Stimulated activated CD4-positive, alpha-beta T cell treated with anti-CD3 and anti-CD28 coated beads, Interleukin-1b, Interleukin-23, amount 100 ng/mL, for 24 hours (primary cell): ENCODE measurements at places on chromosomes 6 and 20.

DNA sequence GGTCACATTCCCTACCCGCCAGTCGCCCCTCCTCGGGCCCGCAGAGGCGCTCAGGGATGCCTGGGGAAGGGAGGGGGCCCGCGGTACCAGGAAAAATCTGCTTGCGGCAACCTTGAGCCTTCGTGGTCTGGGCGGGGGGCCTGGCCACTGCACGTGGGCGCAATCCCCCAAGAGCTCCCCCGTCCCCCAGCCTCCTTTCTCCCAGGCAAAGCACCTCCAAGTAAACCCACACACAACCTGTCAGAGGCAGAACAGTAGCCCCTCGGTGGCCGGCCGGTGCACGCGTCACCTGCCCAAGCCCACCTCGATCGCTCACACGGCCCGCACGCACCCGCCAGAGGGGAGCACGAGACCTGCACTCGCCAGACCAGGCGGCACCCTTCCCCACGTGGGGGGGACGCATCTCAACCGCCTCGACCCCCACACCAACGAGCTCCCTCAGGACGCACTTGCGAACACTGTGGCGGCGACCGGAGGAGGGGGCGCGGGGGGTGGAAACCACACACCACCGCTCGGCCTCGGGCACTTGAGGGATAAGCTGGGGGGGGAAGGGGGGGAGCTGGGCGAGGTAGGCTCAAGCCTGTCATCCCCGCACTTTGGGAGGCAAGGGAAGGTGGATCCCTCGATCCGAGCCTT is 1955.7 kb upstream of the DEFB115 start:
- no peak for DNase-seq

- no peak for DNase-seq
Observed at GRCh38 chr6:34056305-34057108, 89.4 kb downstream of the GRM4 start.

DNA sequence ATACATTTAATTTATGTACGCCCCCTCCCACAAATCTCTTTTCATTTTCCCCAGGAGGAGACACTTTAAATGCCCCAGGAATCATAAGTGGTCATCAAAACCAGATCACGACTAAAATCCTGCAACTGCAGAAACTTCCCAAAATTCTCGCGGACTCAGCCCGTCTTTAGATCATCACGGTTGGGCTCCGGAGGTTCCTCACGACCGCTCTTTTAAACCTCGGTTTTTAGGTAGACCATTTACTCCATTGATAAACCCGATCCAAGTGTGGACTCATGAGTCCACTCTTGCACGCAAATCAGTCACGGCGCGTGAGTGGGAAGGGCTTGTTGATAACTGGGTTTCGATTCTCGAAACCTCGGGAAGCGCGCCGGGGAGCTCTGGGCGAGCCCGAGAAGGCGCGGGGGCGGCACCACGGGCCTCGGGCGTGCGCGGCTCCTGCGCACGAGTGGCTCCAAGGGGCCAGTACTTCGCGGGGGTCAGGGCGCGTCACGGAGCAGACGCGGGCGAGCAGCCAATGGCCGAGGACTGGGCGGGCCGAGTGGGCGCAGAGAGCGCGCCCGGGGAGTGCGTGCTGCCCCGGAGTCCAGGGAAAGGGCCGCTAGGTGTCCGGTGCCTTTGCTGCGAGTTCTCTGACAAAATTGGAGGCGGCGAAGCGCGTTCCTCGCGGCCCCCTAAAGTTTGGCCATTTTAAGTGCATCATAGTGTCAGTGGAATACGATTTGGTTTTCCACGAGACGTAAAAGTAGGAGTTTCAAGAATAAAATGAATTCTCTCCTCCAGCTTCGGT is 635 bp upstream of the TENT5A start:
- peak; percentile 10 for DNase-seq

GRCh38 chr6:148713921-148714320 is 32.9 kb upstream of the UST start:
- no peak for DNase-seq

DNA sequence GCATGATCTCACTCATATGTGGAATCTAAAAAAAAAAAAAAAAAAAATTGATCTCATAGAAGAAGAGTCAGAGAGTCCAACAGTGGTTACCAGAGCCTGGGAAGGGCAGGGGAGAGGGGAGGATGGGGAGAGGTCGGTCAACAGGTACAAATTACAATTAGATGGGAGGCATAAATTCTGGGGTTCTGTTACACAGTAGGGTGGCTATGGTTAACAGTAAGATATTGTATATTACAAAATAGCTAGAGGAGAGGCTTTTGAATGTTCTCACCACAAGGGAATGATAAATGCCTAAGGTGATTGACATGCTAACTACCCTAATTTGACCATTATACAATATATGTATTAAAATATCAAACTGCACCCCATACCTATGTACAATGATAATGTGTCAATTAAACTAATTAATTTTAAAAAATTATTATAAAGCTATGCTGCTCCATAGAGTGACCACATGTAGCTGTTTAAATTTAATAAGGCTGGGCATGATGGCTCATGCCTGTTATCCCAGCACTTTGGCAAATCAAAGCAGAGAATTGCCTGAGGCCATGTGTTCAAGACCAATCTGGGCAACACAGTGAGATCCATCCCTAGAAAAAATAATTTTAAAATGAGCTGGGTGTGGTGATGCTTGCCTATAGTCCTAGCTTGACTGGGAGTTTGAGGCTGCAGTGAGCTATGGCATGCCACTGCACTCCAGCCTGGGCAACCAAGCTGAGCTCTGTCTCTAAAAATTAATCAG is 70.9 kb downstream of the SNX5 start:
- no peak for DNase-seq

DNA sequence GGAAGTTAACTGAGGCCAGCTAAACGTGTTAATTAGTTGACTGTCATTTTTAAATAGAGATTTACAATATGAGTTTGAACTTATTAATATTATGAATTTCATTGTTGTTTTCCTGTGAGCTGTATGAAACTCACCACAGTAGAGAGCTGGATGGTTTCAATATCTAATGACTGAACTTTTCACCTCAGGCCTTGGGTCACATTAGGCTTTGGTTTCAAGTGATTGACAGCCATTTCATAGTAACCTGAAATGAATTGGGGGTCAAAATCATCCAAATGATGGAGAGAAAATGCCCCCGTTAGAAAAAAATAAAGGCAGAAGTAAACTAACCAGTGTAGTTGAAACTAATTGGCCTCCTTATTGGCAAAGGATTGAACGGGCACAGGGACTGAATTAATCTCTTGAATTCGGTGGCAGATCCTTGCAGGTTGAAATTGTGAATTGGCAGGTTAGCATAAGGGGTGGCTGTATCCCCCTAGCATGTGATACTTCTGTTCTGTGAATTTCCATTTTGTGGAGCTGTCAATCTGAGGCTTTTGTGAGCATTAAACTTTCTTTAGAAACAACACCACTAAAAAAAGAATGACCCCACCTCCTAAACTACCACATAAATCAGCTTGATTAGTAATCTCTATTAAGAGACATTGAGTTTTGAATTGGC is 155.1 kb upstream of the MMS22L start:
- no peak for DNase-seq

DNA sequence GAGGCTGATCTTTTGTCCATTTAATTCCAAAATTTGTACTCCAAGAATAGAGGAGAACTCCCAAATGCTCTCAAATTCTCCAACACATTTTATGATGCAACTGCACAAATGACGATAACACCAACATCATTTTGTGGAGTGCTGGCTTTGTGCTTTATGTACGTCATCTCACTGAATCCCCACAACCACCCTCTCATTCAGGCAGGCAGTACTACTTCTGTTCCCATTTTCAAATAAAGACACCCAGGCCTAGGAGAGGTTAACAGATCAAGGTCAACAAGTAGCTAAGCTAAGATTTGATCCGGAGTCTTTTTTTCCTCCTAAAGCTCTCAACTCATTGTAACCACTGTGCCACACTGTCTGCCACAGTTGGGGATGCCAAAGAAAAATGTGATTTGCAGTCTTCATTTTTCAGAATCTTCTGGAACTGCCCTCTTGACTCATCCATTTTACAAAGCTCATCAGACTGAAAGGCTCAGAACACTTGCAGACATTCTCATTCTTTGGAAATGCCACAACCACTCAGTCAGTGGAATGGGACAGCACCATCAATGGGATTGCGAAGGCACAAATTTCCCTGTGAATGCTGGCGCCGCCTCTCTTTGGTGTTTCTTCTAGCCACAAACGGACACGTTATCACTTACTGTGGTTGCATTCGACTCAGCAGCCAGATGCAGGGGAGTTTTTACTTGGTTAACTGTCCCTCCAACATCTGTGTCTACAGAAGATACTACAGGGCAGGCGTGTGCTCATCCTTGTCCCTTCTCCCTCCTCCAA is 184.4 kb downstream of the GJA10 start:
- peak; percentile 62 for DNase-seq

- DNase-seq, result no peak
Observed at GRCh38 chr6:31158863-31159855, 770 bp downstream of the TCF19 start.

GRCh38 chr20:41003143-41003935 is 25.3 kb upstream of the TOP1 start:
- peak; percentile 24 for DNase-seq

GRCh38 chr6:4999586-4999985 is 4.3 kb downstream of the RPP40 start:
- no peak for DNase-seq

DNA sequence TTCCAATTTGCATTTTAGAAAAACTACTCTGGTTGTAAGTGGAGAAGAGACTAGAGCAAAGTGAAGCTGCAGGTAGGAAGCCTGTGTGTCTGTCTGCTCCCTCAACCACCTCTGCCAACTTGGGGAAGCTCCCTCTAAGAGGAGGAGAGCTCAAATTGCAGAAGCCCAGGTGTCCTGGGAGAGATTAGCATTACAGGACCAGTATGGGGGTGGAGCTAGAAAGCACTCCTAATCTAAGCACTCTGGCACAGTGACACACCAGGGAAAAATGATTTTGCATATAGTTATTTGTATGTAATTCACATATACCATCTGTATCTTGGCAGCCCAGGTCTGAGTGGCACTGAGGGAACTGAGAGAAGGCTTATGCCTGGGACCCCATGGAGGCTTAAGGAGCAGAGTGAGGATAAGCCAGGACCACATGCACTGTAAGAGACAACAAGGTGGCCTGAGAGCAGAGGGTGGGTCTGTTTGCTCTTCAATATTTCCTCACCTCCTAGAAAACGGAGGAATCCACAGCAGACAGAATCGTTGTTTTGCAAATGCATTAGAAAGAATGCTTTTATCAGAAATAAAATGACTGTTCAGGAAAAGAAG is 13.6 kb downstream of the GSTA2 start:
- no peak for DNase-seq

GRCh38 chr6:31969712-31970603 is 2.0 kb downstream of the DXO start:
- no peak for DNase-seq

DNA sequence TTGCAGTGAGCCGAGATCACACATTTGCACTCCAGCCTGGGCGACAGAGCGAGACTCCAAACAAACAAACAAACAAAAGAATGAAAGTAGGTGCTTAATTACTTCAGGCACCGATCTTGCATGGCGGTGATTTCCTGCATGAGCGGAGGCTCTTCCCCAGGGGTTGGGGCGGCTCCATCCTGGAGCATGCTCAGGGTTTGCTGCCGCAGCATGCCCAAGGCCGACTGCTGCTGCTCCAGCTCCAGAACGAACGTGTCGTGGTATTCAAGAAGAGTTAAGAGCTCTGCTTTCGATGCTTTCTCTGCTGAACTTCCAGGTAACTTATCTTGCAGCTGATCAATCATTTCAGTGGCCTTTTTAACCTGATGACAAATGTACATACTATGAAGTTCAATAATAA is 313.8 kb downstream of the SYNE1 start:
- DNase-seq, result no peak

GRCh38 chr6:133715270-133715669 is 173.6 kb upstream of the TCF21 start:
- no peak for DNase-seq

DNA sequence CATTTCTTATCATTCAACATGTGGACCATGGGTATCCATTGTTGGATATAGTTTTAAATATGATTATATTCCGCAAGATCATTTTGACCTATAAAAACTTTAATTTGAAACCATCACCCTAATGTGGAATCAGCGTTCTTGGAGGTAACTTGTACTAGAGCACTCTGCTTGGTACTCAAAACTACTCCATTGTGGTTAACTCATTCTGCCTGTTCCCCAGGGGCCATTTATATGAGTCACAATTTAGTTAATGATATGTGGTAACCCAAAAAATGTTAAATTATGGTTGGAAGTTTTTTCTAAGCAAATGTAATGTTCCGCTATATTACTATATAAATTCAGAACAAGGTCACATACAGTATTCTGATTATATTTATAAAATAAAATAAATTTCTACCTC is 109.3 kb downstream of the TRDN start:
- DNase-seq, result no peak

- no peak for DNase-seq
Observed at GRCh38 chr20:46308258-46309157, at the start of gene CDH22. CDH22 (minus strand) TSS chr20:46308498; CDS start chr20:46251294, 57,204 bp downstream.

- no peak for DNase-seq
Observed at GRCh38 chr6:27250277-27251111, 3.0 kb downstream of the PRSS16 start.

GRCh38 chr20:34475979-34476736 is 40.1 kb upstream of the DYNLRB1 start:
- peak; percentile 7 for DNase-seq

GRCh38 chr20:50223039-50224005 is 32.7 kb downstream of the CEBPB start:
- no peak for DNase-seq

DNA sequence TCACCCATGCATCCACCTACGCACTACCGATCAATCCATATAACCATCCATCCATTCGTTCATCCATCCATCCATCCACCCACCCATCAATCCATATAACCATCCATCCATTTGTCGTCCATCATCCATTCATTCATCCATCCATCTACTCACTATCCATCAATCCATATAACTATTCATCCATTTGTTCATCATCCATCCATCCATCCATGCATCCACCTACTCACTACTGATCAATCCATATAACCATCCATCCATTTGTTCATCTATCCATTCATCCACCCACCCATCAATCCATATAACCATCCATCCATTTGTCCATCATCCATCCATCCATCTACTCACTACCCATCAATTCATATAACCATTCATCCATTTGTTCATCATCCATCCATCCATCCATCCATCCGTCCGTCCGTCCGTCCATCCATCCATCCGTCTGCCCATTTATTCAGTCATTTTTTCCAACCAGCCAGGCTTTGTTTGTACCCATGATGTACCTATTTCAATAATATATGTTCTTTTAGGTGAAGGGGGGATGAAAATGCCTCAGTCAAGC is 6.1 kb upstream of the BPIFB6 start:
- no peak for DNase-seq

DNA sequence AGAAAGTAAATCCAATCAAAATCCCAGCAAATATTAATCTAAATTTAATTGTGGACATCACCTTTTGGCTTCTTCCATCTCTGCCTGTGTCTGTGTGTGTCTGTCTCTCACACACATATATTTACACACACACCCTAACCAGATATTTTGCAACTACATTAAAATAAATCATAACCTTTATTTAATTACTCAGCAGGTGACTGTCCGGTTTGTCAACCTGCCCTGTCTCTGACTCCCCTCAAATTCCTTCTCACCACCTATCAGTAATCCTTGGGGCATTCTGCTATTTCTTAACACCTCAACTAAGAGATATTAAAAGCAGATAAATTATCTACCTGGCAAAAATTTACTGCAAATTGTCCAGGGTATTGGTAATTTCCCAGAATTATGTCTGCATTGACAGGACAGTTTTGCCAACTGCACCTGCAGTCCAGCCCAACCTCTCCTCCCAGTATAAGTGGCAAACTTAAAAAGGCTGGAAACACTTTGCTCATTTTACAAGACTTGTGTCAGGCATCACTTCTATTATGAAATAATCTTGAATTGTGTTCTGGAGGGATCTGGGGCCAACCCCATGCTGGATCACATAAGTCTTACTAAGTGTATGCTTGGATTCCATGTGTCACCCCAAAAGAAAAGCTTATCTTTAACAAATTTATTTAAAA is 216.1 kb downstream of the GMDS start:
- no peak for DNase-seq
